Amygdala (tissue), 56 donors: ENCODE measurements at places on chromosomes 2 and 18.

DNA sequence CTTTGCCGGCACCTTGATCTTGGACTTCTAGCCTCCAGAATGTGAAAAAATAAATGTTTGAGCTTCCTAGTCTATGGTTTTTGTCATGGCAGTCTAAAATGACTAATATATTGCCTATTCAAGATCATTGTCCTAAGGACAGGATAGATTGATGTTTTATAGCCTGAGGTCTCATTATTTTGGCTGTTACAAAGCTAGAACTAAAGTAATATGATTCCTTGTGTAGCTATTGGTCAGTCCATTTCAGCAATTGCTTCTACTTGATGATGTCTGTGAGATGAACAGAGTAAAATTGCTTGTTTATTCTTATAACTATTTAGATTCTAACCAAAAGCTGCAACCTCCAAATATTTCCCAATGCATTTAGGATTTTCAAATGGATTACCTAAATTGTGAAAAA lies 145.0 kb downstream of the HRH4 start:
- no peak for DNase-seq

GRCh38 chr2:117760916-117761315 lies 53.6 kb upstream of the DDX18 start:
- DNase-seq, result no peak

GRCh38 chr18:29074147-29074546 lies 897.2 kb upstream of the CDH2 start:
- no peak for DNase-seq

DNA sequence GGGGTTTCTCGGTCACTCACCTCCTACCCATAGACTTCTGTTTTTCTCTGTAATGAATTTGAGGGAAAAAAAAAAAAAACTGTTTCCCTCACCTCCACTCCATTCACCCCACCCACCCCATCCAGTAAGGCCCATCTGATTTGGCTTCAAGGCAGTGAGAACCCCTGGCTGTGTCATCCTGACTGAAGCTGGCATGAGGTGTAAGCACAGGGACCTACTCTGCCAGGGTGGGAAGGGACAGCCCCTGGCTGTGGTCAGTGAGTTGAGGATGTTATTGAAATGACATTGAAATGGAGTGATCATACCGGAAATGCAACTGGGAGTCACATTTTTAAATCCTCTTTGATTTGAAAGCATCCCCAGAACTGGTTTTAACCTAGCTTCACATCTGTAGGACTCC lies 19.1 kb upstream of the BCL2L11 start:
- no peak for DNase-seq

- no peak for DNase-seq
These were observed 152.3 kb upstream of the MMADHC start for GRCh38 chr2:149739883-149740265.

- DNase-seq, result no peak
These were observed 91.7 kb downstream of the SCN3A start for GRCh38 chr2:165112133-165112573.

- no peak for DNase-seq
These were observed 5.3 kb upstream of the DLX1 start for GRCh38 chr2:172079838-172080640.

DNA sequence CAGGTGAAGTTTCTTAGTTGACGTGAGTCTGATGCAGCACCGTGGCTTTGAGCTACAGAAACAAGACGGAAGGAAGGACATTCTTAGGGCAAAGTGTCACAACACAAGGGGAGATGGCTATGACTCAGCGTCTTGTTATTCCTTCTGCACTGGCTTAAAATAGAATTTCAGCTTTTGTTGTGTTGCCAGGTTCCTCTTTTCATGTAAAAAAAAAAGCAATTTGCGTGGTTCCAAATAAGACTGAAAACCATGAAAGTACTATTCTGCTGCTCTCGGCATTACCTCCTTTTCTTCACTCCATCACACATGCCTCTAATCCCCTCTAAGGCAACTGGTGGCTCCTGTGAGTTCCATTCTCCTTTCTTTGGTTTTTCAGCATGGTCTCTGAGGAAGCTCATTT lies 150.1 kb downstream of the ANTXR1 start:
- DNase-seq, result no peak
